ENCODE measurements at places on chromosomes 6 and 20.

DNA sequence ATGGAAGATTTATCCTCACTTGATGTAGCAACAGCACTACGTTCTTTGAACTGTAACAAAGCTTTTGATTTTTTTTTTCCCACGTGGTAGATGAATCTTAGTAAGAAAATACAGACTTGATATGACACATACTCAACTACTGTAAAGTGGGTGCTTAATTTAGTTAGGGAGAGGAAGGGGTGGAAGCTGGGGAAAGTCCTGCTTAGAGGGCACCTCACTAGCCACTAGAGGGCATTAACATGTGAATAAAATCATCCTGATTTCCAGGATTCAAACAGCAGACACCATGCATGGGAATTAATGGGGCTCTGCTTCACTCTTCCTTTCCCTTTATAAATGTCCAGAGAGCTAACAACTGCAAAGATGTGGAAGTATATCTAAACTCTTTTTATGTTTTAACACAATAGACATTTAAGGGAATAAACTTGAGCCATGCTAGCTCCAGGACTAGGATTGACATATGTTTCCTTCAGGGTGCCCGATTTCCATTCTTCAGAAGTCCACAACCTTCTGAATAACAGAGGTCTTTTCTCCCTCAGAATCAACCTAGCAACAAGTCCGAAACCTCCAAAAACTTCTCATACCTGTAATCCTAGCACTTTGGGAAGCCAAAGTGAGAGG lies 250.1 kb downstream of the ATXN1 start:
- DNase-seq: peak; percentile 21

DNA sequence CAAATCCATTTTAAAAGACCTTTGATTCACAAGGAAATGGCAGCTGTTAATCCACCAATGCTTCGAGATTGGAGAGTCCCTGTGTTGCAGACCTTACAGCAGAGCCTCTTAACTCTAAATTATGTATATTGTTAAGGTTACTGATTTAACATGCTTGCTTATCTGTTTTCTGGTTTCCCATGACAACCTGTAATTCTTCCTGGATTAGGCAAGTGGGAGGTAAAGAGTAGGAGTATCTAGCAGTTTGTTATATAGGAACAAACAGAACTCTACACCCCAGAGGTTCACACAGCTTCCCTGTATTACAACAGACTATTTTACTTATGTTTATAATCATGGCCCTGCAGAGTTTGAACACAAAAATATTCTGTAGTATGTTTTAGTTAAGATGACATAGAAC lies 39.5 kb downstream of the NKX2-4 start:
- no peak for DNase-seq

- no peak for DNase-seq
These were observed 103.4 kb downstream of the RTN4IP1 start for GRCh38 chr6:106525882-106526275.

- no peak for DNase-seq
These were observed 48.3 kb upstream of the KIF25 start for GRCh38 chr6:167949121-167949684.

DNA sequence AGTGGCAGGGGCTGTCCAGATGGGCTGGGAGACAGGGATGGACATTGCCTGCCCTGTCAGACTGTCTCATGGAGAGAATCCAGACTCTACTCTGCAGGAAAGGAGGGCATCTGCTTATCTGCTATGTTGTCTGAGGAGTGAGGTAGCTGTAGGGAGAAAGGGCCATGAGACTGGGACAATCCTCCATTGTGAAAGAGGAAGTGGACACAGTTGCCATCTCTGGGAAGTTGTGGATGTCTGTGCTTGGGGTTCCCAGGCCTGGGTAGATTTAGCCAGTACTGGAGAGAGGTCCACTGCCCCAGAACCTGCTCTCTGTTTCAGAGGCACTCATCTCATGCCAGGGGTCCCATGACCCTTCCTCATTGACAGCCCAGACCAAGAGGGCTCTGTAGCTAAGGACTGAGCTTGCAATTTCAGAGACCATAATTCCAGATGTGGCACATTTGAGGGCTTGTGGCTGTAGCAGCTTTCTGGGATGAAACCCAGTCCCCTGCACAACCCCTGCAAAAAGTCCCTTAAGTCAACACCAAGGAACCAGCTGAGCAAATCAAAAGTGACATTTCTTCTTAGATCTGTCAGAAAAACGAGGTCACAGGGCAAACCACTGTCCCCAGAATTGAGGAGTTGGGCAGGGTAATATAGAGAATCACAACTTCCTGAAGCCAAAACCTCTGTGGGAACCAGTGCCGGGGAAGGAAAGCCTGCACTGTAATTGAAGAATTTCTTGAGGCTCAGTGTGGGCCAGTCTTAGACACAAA lies 4.1 kb upstream of the SIRPG start:
- no peak for DNase-seq

GRCh38 chr6:3711776-3712175 lies 39.7 kb downstream of the PXDC1 start:
- DNase-seq: no peak

- DNase-seq: no peak
These were observed 27.6 kb downstream of the MLIP start for GRCh38 chr6:54138795-54139194.

DNA sequence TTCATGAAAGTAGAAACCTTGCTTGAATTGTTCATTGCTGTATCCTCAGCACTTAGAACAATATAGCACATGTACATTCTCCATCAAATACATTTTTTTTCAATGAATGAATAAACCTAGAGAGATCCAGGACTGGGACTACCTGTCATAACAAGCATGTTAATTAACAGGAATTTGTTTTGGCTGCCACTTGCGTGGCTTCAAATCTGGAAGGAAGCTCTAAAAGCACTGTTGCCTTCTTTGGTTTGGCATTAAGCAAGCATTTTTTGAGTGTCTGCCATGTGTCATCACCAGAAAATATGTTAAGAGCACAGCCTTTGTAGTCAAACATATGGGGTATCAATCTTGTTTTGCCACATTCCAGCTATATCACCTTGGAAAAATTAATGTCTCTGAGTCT lies 131.9 kb upstream of the BACH2 start:
- DNase-seq: no peak

- no peak for DNase-seq
These were observed 236.2 kb downstream of the CD83 start for GRCh38 chr6:14353798-14354197.

DNA sequence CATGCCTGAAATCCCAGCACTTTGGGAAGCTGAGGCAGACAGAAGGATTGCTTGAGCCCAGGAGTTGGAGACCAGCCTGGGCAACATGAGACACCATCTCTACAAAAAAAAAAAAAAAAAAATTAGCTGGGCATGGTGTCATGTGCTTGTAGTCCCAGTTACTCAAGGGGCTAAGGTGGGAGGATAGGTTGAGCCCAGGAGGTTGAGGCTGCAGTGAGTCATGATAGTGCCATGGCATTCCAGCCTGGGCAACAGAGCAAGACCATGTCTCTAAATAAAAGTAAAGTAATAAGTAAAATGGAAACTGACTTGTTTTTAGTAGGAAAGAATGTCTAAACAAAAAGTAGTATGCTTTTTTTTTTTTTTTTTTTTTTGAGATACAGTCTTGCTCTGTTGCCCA lies 240.7 kb downstream of the ARID1B start:
- DNase-seq: no peak

DNA sequence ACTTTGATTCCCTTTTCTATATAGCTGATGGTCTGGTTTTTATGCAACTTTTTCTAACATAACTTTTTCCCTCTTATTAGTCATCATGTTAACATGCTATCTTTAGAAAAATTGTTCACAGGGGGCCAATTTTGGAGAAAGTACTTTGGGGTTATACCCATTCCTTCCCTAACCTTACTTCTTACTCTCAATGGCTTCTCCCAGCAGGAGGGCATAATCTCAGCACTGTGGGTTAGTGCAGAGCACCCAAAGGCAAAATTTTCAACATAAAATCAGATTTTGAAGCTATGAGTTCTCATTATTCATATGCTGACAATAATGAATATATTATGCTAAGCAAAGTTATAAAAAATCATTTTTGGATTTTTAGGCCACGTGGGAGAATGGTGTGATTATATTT lies 299.2 kb downstream of the SLC35F1 start:
- DNase-seq: no peak

DNA sequence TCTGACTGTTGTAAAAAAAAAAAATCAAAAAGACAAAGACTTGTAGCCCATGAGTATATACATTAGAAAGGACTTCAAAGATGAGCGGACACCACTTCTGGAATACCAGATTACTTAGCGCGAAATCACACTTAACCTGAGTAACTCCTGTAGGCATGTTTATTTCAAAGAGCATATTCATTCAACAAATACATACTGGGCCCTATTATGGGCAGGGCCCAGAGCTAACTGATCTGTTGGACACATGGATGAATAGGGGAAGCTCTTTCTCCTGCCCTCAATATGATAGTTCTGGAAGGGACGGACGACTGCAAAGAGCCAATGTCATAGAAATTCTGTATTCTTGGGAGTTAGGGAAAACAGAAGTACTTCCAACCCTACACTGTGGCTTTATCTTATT lies 12.3 kb downstream of the MAN1A1 start:
- no peak for DNase-seq

DNA sequence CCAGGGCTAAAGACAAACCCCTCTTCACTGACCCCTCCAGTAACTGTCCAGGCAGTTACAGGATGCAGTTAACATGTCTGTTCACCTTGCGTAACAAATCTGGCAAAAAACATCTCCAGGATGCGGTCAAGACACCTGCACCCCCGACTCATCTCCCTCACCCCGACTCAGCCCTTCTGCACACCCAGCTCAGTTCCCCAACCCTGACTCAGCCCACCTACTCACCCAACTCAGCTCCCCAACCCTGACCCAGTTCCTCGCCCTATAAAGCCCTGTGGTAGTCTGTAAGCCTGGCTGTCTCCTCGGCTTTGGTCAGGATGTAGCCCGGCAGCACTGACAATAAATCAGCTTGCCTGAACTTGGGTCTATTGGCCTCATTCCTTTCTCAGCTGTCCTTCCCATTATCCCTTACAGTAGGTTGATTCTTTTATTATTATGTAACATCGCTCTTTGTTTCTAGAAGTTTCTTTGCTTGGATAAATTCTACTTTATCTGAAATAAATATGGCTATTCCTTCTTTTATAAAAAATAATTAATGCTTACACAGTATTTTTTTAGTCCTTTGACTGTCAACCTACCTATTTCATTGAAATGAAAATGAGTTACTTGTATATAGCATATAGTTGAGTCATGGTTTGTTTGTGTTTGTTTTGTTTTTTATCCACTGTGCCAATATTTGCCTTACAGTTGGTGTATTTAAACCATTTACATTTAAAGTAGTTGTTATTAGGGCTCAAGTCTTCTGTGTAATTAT lies 12.9 kb upstream of the ADTRP start:
- peak; percentile 16 for DNase-seq

DNA sequence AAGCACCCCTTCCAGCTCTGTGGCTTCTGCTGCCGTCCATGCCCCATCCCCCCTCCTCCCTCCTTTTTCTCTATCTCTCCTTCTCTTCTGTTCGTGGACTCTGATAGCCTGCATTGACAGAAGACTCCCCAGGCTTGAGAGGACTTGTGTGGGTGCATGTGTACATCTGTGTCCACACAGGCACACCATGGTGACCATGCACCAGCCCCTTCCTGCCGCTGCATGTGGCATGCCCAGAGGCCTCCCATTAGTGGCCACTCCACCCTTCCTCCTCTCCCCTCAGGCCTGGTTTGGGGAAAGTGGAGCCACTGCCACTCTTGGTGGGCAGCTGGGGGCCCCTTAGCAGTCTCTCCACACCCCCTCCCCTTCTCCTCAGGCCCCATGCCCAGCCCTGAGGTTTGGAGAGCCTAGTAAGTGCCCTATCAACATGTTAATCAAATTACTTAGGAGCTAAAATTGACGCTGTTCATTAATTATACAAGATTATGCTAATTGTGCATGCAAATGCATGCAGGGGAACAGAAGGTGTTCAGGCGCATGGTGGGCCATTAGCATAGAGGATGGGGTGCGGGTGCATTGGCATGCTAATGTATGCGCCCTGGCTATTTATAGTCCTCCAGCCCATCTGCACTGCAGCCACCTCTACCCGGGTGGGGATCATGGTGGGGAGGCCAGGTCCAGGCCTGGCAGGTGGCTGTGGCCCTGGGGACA lies 45.9 kb downstream of the EBF4 start:
- DNase-seq: no peak

DNA sequence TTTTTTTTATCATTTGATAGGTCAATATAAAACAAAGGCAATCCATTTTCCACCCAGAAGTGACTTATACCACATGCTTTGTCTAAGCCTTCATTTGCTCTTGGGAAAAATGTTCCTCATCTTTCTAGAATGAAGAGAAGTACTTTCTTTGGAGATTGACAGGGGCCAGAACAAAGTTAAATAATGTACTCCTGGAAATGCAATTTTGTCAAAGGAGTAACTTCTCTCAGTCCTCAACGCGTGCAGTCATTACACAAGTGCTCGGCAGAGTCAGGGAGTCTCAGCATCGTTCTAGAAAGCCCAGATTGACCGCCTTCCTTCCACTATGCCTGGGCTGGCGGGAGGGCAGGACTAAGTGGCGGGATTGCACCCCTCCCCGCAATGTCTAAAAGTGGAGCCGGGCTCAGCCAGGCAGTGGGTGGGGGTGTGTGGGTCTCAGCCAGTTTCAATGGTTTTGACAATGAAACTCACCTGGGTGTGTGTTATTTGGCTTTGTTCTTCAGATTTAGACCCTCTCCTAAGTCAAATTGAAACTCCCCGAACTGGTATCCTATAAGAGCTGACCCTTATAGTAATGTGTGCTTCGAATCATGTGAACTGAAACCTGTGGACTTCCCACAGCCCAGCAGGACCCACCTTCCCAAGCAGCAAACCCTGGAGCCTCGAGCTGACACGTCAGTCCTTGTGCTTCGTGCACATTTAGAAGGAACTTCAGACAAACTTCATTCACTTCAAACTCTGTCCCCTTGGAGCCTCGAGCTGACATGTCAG lies 63.2 kb upstream of the DUSP22 start:
- no peak for DNase-seq

DNA sequence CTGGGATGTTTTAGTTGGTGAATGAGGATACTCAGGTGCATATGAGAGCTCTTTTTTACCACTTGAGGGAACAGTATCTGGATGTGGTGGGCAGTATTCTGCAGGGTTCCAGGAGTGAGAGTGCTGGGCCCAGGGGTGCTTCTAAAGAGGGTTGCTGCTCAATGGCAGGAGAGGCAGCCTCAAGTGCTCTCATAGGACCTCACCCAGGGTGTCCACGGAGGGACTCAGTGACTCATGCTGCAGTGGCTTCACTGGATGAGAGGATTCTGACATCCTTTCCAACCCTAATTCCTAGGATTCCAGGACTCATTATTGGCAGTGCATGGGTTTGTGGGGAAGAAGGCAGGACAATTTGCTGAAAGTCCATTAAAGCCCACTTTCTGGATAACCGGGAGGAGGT lies 176.6 kb upstream of the FERMT1 start:
- no peak for DNase-seq

GRCh38 chr6:13368731-13369115 lies 40.4 kb upstream of the TBC1D7 start:
- no peak for DNase-seq

GRCh38 chr6:166678426-166678825 lies 51.4 kb upstream of the RPS6KA2 start:
- no peak for DNase-seq

DNA sequence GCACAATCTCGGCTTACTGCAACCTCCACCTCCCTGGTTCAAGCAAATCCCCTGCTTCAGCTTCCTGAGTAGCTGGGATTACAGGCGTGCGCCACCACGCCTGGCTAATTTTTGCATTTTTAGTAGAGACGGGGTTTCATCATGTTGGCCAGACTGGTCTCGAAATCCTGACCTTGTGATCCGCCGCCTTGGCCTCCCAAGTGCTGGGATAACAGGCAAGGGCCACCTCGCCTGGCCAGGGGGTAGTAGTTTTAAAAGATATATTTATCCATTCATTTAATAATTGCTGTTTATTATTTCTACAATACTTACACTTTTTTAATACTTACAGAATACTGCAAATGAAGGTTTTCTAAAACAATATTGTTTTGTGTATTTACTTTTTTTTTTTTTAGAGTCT lies 15.5 kb upstream of the DDX27 start:
- no peak for DNase-seq
